ENCODE measurements at places on chromosomes 7 and 10.

GRCh38 chr10:96711048-96711728 lies 9.1 kb downstream of the PIK3AP1 start:
- no peak for DNase-seq

DNA sequence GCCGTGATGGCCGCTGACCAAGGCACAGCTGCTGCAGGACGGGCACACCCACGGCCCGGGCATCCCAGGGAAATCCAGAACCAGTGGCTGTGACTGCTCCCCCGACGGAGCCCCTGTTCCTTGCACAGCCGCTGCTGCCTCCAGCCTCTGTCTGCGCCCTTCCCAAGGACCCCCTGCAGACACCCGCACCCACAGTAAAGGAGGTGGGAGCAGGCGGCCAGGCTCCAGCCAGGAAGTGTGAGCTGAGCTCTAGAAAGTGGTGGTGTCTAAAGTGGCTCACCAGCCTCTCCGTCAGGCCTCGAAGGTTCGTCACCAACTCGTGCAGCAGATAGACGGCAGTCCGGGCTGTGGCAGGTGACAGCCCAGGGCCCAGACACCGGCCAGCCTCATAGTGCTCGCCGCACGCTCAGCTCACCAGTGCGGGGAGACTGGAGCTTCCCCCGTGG lies 306.7 kb downstream of the DNAJB6 start:
- no peak for DNase-seq

- no peak for DNase-seq
Measured at GRCh38 chr7:271266-272107, 18.5 kb upstream of the FOXL3 start.

GRCh38 chr10:23824822-23825221 lies 384.1 kb upstream of the KIAA1217 start:
- DNase-seq: no peak

- DNase-seq: no peak
Measured at GRCh38 chr7:132998763-132999162, 83.1 kb downstream of the CHCHD3 start.

GRCh38 chr10:28906415-28906814 lies 229.1 kb downstream of the BAMBI start:
- no peak for DNase-seq

- no peak for DNase-seq
Measured at GRCh38 chr10:71152043-71152442, 60.3 kb upstream of the UNC5B start.

GRCh38 chr7:42068554-42069280 lies 168.3 kb downstream of the GLI3 start:
- no peak for DNase-seq

GRCh38 chr10:113326160-113327111 lies 226.4 kb upstream of the HABP2 start:
- no peak for DNase-seq
